MCF 10A (cell line): ENCODE measurements at places on chromosomes 12 and 14. TPM values are rescaled to one million over a fixed set of nuclear protein-coding genes. Genes with fewer than 3 reads are reported as not detected.
A peak's percentile ranks its signal among the peaks of the same experiment; 100 is the strongest.

The SIX6 gene
- not detected in 2 replicates for total RNA-seq

The KRT80 gene
- total RNA-seq: 27.4 and 52.3 TPM in 2 replicates

The RAD51AP1 gene
- 7.1 and 10.8 TPM in 2 replicates for total RNA-seq

The TMEM52B gene
- not detected in 2 replicates for total RNA-seq

The TAS2R9 gene
- not detected in 2 replicates for total RNA-seq

The TBX3 gene
- 6.6 and 8.0 TPM in 2 replicates for total RNA-seq

The GPRC5D gene
- not detected in 2 replicates for total RNA-seq

The CCDC177 gene
- not detected in 2 replicates for total RNA-seq

The IL22 gene
- total RNA-seq: not detected in 2 replicates

The SYCP3 gene
- not detected in 2 replicates for total RNA-seq

The KRT74 gene
- not detected in 2 replicates for total RNA-seq

DNA sequence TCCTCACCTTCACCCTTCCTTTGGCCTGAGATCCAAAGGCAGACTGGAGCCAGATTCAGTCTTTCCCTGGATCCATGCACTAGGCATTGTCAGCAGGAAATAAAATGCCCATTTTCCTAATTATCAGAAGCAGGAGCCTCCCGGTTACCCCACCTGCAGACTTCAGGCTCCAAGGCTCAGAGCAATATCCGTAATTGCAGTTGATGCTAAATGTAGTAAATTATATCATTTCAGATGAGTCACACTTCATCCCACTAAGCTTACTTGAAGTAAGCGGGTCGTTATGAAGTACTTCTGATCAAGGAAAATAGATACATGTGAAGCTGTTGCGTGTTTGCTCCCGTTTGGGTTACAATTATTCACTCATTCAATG, 110.7 kb upstream of the SFSWAP start:
- no peak overlapping the region for H3K27ac ChIP-seq
- H3K27me3 ChIP-seq: peaks cover 25% of the 10 kb centered on the region
- H3K4me3 ChIP-seq: no peak overlapping the region
- no peak for DNase-seq
- no peaks in the 10 kb centered on the region for H3K36me3 ChIP-seq

GRCh38 chr14:72891666-72892102, 2.2 kb downstream of the DPF3 start:
- no peaks in the 10 kb centered on the region for H3K27me3 ChIP-seq
- no peak for DNase-seq
- H3K36me3 ChIP-seq: no peaks in the 10 kb centered on the region
- peak overlapping the region; percentile 82 for H3K4me3 ChIP-seq
- no peak overlapping the region for H3K27ac ChIP-seq
- H3K4me1 ChIP-seq: no peaks in the 10 kb centered on the region

GRCh38 chr14:32677129-32677780, 261.4 kb upstream of the NPAS3 start:
- no peaks in the 10 kb centered on the region for H3K36me3 ChIP-seq
- no peak overlapping the region for H3K27ac ChIP-seq
- H3K4me3 ChIP-seq: no peak overlapping the region
- peaks cover 7% of the 10 kb centered on the region for H3K4me1 ChIP-seq

GRCh38 chr12:2190085-2190484, 137.3 kb downstream of the CACNA1C start:
- no peak overlapping the region for H3K4me3 ChIP-seq
- no peaks in the 10 kb centered on the region for H3K36me3 ChIP-seq
- DNase-seq: peak; percentile 51
- H3K27me3 ChIP-seq: no peaks in the 10 kb centered on the region
- H3K4me1 ChIP-seq: peaks cover 5% of the 10 kb centered on the region
- H3K27ac ChIP-seq: no peak overlapping the region

GRCh38 chr12:90842477-90842876, 112.5 kb downstream of the CCER1 start:
- no peaks in the 10 kb centered on the region for H3K36me3 ChIP-seq
- H3K27me3 ChIP-seq: no peaks in the 10 kb centered on the region
- H3K4me3 ChIP-seq: no peak overlapping the region
- H3K27ac ChIP-seq: no peak overlapping the region
- peak; percentile 3 for DNase-seq

GRCh38 chr14:74444866-74445265, 18.9 kb upstream of the SYNDIG1L start:
- no peaks in the 10 kb centered on the region for H3K36me3 ChIP-seq
- no peak overlapping the region for H3K4me3 ChIP-seq
- no peak overlapping the region for H3K27ac ChIP-seq
- H3K27me3 ChIP-seq: peaks cover 48% of the 10 kb centered on the region
- no peaks in the 10 kb centered on the region for H3K4me1 ChIP-seq

GRCh38 chr12:50185970-50186663, 18.9 kb upstream of the CERS5 start:
- H3K4me3 ChIP-seq: no peak overlapping the region
- peak overlapping the region; percentile 68 for H3K27ac ChIP-seq
- peaks cover 33% of the 10 kb centered on the region for H3K4me1 ChIP-seq
- DNase-seq: peak; percentile 22
- H3K27me3 ChIP-seq: no peaks in the 10 kb centered on the region

DNA sequence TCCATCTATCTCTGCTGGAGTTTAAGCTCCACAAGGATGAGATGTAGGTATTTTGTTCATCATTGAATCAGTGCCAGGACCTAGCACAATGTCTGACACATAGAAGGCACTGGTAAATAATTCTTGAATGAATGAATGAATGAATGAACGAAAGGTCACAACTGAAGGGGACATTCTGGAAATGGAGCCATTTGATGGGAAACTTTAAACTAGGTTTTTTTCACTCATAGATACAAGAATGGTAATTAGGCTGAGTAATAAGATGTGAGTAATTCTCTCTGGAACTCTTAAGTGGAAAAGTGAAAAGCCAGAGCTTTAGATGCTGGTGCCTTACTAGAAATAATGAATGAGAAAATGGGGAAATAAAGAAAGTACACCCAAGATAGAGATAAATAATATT, 44.3 kb downstream of the SCN8A start:
- no peak overlapping the region for H3K4me3 ChIP-seq
- no peak for DNase-seq
- H3K27me3 ChIP-seq: no peaks in the 10 kb centered on the region
- no peaks in the 10 kb centered on the region for H3K36me3 ChIP-seq
- H3K27ac ChIP-seq: no peak overlapping the region

DNA sequence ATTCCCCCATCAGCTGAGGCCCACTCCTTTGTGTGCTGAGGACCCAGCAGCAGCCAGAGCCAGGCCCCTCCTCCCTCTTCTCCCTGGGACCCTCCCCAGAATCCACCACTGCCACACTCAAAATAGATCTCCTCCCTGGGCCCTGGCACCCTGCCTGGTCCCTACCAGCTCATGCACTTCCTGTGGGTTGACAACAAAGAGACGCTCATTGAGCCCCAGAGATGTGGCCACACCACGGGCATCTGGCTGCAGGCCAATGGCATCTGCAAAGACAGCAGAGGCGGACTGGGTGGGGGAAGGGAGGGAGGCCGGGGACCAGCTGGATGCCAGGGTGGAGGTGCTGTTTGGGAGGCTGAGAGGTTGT, 16.0 kb upstream of the ENDOU start:
- H3K36me3 ChIP-seq: no peaks in the 10 kb centered on the region

DNA sequence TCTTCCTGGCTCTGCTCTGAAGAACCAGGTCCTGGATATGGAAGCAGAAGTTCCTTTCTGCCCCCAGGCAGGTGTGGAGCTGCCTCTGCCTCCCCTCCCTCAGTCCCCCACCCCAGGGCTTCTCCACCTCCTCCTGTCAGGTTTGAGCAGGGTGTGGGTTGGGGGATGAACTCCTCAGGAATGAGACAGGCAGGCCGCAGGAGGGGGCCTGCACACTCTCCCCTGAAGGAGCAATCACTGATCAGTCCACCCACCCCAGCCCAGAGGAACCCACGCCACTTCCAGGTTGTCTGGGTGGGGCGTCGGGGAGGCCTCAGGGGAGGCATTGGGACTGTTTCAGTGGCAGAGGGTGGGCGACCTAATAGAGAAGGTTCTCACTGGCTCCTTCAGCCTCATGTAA, 26.6 kb downstream of the FAIM2 start:
- H3K27ac ChIP-seq: no peak overlapping the region
- DNase-seq: no peak
- no peaks in the 10 kb centered on the region for H3K36me3 ChIP-seq
- H3K4me3 ChIP-seq: no peak overlapping the region

GRCh38 chr12:84218406-84218805, 694.2 kb downstream of the SLC6A15 start:
- no peaks in the 10 kb centered on the region for H3K27me3 ChIP-seq
- DNase-seq: peak; percentile 1
- peaks cover 6% of the 10 kb centered on the region for H3K36me3 ChIP-seq
- H3K4me3 ChIP-seq: no peak overlapping the region
- no peak overlapping the region for H3K27ac ChIP-seq

DNA sequence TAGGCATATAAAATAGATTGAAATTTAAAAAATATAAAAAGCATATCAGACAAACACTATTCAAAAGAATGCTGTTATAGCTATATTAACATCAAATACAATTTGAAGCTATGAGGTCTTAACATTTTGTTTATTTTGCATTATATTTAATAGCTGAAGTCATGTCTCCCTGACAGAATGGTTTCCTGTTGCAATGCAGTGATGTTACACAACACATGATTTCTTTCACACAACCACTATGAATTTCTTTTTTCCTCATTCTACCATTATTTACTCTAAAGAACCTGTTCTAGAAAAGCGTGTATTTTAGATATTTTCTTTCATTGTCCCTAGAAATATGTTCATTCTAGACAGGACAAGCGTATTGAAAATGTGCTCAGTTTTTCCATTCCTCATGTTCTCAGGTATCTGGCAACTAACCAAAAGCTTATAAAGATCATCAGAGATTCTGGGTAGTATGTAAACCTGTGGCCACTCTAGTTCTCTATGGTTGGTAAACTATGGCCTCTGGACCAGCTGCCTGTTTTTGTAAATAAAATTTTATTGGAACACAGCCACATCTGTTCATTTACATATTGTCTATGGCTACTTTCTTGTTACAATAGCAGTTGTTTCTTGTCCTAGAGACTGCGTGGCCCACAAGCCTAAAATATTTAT, 183.8 kb downstream of the FOXA1 start:
- H3K4me3 ChIP-seq: no peak overlapping the region
- H3K27ac ChIP-seq: no peak overlapping the region
- no peaks in the 10 kb centered on the region for H3K27me3 ChIP-seq
- DNase-seq: peak; percentile 14

- H3K27me3 ChIP-seq: no peaks in the 10 kb centered on the region
- no peak overlapping the region for H3K27ac ChIP-seq
- H3K4me3 ChIP-seq: no peak overlapping the region
These were observed 16.4 kb upstream of the SRSF5 start for GRCh38 chr14:69750495-69750894.

- H3K36me3 ChIP-seq: no peaks in the 10 kb centered on the region
- H3K4me1 ChIP-seq: peaks cover 5% of the 10 kb centered on the region
- H3K27me3 ChIP-seq: no peaks in the 10 kb centered on the region
- H3K27ac ChIP-seq: no peak overlapping the region
- no peak overlapping the region for H3K4me3 ChIP-seq
These were observed 144.7 kb upstream of the FUT8 start for GRCh38 chr14:65267856-65268255.

GRCh38 chr12:49631336-49631907, 8.1 kb downstream of the PRPF40B start:
- no peak for DNase-seq
- no peak overlapping the region for H3K27ac ChIP-seq
- H3K27me3 ChIP-seq: no peaks in the 10 kb centered on the region
- H3K4me3 ChIP-seq: no peak overlapping the region
- peaks cover 16% of the 10 kb centered on the region for H3K36me3 ChIP-seq

DNA sequence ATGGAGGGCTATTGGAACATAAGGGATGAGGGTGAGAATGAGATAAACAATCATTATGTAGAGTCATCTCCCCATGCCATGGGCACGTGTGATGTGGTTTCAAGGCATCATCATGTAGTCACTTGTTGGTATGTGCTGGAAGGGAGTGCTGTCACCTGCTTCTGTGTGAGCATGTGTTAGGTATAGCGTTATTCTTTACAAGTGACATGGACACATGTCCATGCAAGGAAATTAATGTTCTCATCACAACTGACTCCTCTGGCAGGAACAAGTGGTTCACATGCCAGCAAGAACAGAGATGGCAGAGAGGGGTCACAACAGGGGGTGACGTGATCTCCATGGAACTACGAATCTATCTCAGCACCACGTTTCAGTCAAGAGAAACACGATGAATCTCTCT, 815.8 kb downstream of the BCL11B start:
- no peaks in the 10 kb centered on the region for H3K4me1 ChIP-seq
- no peak overlapping the region for H3K27ac ChIP-seq
- no peaks in the 10 kb centered on the region for H3K36me3 ChIP-seq
- no peak overlapping the region for H3K4me3 ChIP-seq
- no peak for DNase-seq

- H3K27me3 ChIP-seq: no peaks in the 10 kb centered on the region
- H3K4me3 ChIP-seq: no peak overlapping the region
- H3K4me1 ChIP-seq: peaks cover 6% of the 10 kb centered on the region
- H3K36me3 ChIP-seq: peaks cover 14% of the 10 kb centered on the region
- no peak overlapping the region for H3K27ac ChIP-seq
- no peak for DNase-seq
These were observed 2.3 kb upstream of the SMUG1 start for GRCh38 chr12:54191126-54191525.

DNA sequence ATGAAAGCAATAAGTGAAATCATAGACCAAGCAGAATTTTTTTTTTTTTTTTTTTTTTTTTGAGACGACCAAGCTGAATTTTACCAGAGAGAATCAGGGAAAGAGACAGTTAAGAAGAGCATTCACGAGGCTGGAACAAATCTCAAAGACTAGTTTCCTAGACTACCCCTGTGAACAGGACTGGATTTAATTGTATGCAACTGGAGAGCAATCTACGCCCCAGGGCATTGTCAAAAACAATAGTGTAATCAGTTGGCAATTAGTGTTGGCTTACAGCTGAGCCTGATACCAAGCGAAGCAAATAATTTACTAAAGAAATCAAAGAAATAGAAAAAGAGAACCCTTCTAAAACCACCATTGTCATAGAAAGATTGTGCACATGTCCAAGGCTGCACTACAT, 232.9 kb upstream of the CPNE8 start:
- no peak for DNase-seq
- no peaks in the 10 kb centered on the region for H3K4me1 ChIP-seq

- peaks cover 6% of the 10 kb centered on the region for H3K4me1 ChIP-seq
- DNase-seq: no peak
- peaks cover 80% of the 10 kb centered on the region for H3K36me3 ChIP-seq
- H3K4me3 ChIP-seq: no peak overlapping the region
- H3K27me3 ChIP-seq: no peaks in the 10 kb centered on the region
These were observed 17.2 kb downstream of the PTGES3 start for GRCh38 chr12:56670836-56671235.
